ENCODE measurements at places on chromosomes 4 and X. TPM values are rescaled to one million over a fixed set of nuclear protein-coding genes. Genes with fewer than 3 reads are reported as not detected.
A peak's percentile ranks its signal among the peaks of the same experiment; 100 is the strongest.

CSAG2 gene
- total RNA-seq, result not detected

S100G gene
- total RNA-seq, result not detected

NPY2R gene
- total RNA-seq, result 3.3 TPM

MAGEB17 gene
- 4.1 TPM for total RNA-seq

BMX gene
- total RNA-seq, result 0.55 TPM

ARMCX6 gene
- total RNA-seq, result 28.4 TPM

NUP62CL gene
- 34.4 TPM for total RNA-seq

QDPR gene
- 20.7 TPM for total RNA-seq

SULT1E1 gene
- total RNA-seq, result not detected

CD99 gene
- total RNA-seq, result 733 TPM

FGD1 gene
- total RNA-seq, result 6.3 TPM

CSAG3 gene
- 6.0 TPM for total RNA-seq

BST1 gene
- total RNA-seq, result 1.6 TPM

DNA sequence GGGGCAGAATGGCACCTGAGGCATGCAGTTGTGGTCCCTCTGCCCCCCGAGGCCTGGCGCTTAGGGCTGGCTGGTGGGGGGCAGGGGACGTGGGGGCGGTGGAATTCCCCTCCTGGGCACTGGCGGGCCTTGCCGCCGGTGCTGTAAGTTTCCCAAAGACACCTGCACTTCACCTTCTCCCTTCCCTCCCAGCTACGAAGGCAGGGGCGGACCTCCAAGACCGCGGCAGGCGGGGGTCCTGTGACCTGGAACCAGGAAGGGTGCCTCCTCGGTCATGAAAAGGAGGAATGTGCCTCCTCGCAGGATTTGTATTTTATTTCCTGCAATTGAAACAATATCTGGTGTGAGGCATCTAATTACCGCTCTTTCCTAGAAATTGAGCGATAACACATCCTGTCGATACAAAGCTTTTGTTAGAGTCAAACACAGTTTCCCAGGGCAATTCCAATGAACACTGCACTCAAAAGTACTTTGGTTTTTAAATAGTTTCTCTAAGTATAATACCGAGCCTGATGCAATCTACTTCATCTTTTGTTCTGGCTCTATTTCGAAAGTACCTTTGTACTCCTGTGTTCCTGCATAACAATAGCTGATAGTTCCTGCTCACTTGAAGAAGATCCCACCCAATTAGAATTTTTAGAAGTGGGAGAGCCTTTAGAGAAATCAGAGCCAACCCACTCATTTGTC, 12.3 kb upstream of the ADRA2C start:
- no peaks in the 10 kb centered on the region for H3K27me3 ChIP-seq
- H3K4me1 ChIP-seq, result no peaks in the 10 kb centered on the region
- no peak overlapping the region for H3K4me3 ChIP-seq
- no peaks in the 10 kb centered on the region for H3K36me3 ChIP-seq
- DNase-seq, result no peak
- H3K27ac ChIP-seq, result no peak overlapping the region

- no peak overlapping the region for H3K27ac ChIP-seq
- H3K27me3 ChIP-seq, result no peaks in the 10 kb centered on the region
- no peak overlapping the region for H3K4me3 ChIP-seq
- H3K4me1 ChIP-seq, result no peaks in the 10 kb centered on the region
These were observed 752.9 kb downstream of the TRAM1L1 start for GRCh38 chr4:116332508-116332907.

- no peaks in the 10 kb centered on the region for H3K27me3 ChIP-seq
- H3K4me3 ChIP-seq, result no peak overlapping the region
- H3K36me3 ChIP-seq, result no peaks in the 10 kb centered on the region
- H3K27ac ChIP-seq, result no peak overlapping the region
- no peaks in the 10 kb centered on the region for H3K4me1 ChIP-seq
- no peak for DNase-seq
These were observed 423.6 kb downstream of the ANKRD50 start for GRCh38 chr4:124288706-124289486.

GRCh38 chrX:98459669-98460068, 1576.0 kb downstream of the RPA4 start:
- H3K36me3 ChIP-seq, result no peaks in the 10 kb centered on the region
- H3K4me1 ChIP-seq, result no peaks in the 10 kb centered on the region
- H3K27ac ChIP-seq, result no peak overlapping the region
- no peak for DNase-seq

GRCh38 chrX:125203737-125204578, 115.7 kb upstream of the TEX13C start:
- peak; percentile 23 for DNase-seq
- no peak overlapping the region for H3K27ac ChIP-seq
- H3K4me1 ChIP-seq, result no peaks in the 10 kb centered on the region
- no peaks in the 10 kb centered on the region for H3K36me3 ChIP-seq
- H3K27me3 ChIP-seq, result no peaks in the 10 kb centered on the region

- H3K27me3 ChIP-seq, result no peaks in the 10 kb centered on the region
- H3K36me3 ChIP-seq, result no peaks in the 10 kb centered on the region
- no peak overlapping the region for H3K4me3 ChIP-seq
- no peak for DNase-seq
- H3K27ac ChIP-seq, result no peak overlapping the region
These were observed 38.7 kb upstream of the INTS6L start for GRCh38 chrX:135481696-135482179.

DNA sequence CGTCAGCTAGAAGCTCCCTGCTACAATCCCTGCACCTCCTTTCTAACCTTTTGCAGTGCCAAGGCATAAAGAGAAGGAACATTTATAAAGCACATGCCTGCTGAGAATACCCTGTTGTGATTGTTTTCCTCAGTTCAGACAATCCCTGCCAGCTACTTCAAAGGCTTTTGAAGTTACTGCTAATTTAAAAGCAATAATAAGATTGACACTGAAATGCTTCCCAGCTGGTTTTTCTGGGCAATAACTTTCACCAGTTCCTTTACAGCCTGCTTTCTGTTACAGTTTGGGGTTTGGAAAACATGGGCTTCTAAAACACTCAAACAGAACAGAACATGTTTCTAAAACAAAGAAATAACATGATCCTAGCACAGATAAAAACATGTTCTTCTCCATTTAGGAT, 232.3 kb upstream of the CPEB2 start:
- no peak overlapping the region for H3K4me3 ChIP-seq
- no peaks in the 10 kb centered on the region for H3K4me1 ChIP-seq
- no peak overlapping the region for H3K27ac ChIP-seq
- H3K27me3 ChIP-seq, result no peaks in the 10 kb centered on the region
- no peak for DNase-seq

- H3K27ac ChIP-seq, result peak overlapping the region; percentile 63
- H3K4me1 ChIP-seq, result no peaks in the 10 kb centered on the region
- no peaks in the 10 kb centered on the region for H3K36me3 ChIP-seq
- no peaks in the 10 kb centered on the region for H3K27me3 ChIP-seq
- H3K4me3 ChIP-seq, result peak overlapping the region; percentile 63
- DNase-seq, result peak; percentile 18
These were observed 721 bp upstream of the MAOA start for GRCh38 chrX:43655151-43656004.

DNA sequence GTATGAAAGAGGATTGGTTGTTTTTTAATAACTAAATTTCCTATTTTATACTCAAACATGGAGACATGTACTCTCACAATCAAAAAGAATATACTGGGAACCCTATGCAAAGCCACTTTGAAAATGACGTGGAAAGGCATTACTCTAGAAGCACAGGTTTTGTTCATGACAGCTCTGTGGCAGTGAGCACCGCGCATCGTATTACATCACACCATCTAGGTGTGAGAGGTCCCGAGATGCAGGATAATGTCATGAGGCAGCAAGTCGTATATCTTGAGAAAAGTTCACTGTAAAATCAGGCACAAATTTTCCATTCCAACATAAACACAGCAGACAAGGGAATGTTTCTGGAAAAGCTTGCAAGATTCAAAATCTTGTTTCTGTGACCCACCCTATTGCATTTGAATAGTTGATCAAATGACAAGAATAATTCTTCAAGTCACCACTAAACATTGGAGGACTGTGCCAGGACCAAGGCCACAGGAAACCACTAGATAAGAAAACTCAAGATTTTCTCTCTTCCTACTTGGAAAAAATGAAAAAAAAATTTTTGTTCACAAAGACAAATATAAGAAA, 127.6 kb downstream of the LDB2 start:
- no peak for DNase-seq
- H3K27me3 ChIP-seq, result no peaks in the 10 kb centered on the region
- no peaks in the 10 kb centered on the region for H3K36me3 ChIP-seq
- H3K27ac ChIP-seq, result no peak overlapping the region
- no peak overlapping the region for H3K4me3 ChIP-seq
- no peaks in the 10 kb centered on the region for H3K4me1 ChIP-seq

GRCh38 chr4:83993774-83994173, 457.9 kb downstream of the GPAT3 start:
- DNase-seq, result no peak
- H3K27ac ChIP-seq, result no peak overlapping the region
- H3K4me3 ChIP-seq, result no peak overlapping the region
- no peaks in the 10 kb centered on the region for H3K27me3 ChIP-seq

DNA sequence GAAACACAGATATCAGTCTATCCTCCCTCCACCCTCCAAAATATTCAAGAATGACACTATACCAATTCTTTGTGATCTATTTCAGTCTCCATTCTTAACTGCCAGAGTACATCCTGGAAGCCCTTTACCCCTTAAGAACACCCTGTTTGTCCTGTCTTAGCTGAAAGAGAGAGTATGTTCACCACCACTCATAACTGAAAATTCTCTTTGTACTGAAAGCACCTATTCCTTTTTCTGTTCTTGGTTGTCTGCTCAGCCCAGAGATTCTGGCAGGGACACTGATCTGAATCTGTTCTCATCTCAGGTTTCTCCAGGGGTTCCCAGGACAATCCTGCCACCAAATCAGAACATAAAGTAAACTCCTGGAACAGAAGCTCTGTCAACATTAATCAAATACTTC, 25.4 kb upstream of the EREG start:
- H3K4me1 ChIP-seq, result no peaks in the 10 kb centered on the region
- no peak overlapping the region for H3K27ac ChIP-seq
- H3K27me3 ChIP-seq, result no peaks in the 10 kb centered on the region
- no peak for DNase-seq

GRCh38 chrX:16431266-16431665, 218.7 kb upstream of the S100G start:
- no peak overlapping the region for H3K4me3 ChIP-seq
- H3K4me1 ChIP-seq, result no peaks in the 10 kb centered on the region
- no peaks in the 10 kb centered on the region for H3K36me3 ChIP-seq
- no peak overlapping the region for H3K27ac ChIP-seq
- H3K27me3 ChIP-seq, result no peaks in the 10 kb centered on the region

GRCh38 chrX:534804-535203, 95.8 kb upstream of the SHOX start:
- H3K27ac ChIP-seq, result no peak overlapping the region
- no peak overlapping the region for H3K4me3 ChIP-seq
- no peaks in the 10 kb centered on the region for H3K4me1 ChIP-seq
- DNase-seq, result no peak

GRCh38 chr4:170423137-170423536, 333.4 kb upstream of the AADAT start:
- no peak for DNase-seq
- H3K27ac ChIP-seq, result no peak overlapping the region
- no peaks in the 10 kb centered on the region for H3K4me1 ChIP-seq

- no peak overlapping the region for H3K27ac ChIP-seq
- no peaks in the 10 kb centered on the region for H3K27me3 ChIP-seq
These were observed 632.4 kb upstream of the ZFP42 start for GRCh38 chr4:187362937-187363857.

- H3K27me3 ChIP-seq, result no peaks in the 10 kb centered on the region
- DNase-seq, result no peak
- no peaks in the 10 kb centered on the region for H3K36me3 ChIP-seq
- no peak overlapping the region for H3K27ac ChIP-seq
- no peaks in the 10 kb centered on the region for H3K4me1 ChIP-seq
These were observed 34.0 kb downstream of the NAF1 start for GRCh38 chr4:163132469-163133218.

DNA sequence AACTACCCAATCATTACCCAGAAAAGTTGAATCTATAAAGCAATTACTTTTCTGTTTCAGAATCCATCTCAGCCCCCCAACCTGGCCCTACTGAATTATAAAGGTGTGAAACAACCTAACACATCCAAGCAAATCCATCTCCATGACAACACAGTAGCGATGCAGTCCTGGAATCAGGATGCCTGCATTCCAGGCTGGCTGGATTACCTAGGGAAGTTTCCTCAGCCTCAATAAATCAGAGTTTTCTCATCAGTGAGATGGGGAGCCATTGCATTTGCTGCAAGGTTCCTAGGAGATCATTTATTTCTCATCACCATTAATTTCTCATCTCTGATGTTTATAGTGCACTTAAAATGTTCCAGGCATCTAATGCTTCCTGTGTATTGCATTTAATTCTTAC, 46.0 kb downstream of the LNX1 start:
- H3K36me3 ChIP-seq, result no peaks in the 10 kb centered on the region
- H3K27ac ChIP-seq, result no peak overlapping the region
- DNase-seq, result no peak
- peaks cover 13% of the 10 kb centered on the region for H3K4me1 ChIP-seq
- H3K27me3 ChIP-seq, result no peaks in the 10 kb centered on the region

DNA sequence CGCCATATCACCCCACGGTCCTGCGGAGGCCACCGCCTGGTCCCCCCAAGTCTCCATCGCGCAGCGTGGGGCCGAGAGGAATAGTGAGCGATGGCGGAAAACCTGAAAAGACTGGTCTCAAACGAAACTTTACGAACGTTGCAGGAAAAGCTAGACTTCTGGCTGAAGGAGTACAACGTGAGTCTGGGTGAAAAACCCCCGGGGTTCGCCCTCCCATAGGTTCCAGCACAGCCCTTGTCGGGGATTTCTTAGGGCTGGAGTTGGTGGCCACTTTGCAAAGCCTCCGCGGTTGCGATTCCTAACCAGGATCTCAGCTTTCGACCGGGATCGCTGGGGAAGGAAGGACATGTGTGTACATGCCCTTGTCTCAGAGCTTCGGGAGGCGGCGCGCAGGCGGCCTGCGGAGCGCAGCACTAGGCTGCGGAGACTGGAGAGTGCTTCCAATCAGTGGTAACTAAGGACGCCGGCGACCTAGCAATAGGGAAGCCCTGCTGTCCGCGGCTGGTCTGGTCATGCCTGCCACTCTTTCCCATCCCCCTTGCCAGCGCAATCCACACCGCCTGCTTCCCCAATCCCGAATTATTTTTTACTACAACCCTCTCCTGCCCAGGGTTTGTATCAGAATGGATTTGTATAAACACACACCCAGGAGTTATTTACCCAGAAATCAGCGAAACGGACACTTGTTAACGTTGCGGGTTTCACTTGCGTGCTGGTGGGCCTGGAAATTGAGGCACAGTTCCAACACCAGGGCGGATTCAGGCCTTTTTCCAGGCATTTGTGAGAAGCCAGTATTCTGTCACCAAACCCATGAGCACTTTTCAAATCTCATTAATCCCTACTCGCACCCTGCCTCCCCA, 741 bp downstream of the SPATA18 start:
- peak overlapping the region; percentile 58 for H3K4me3 ChIP-seq
- H3K36me3 ChIP-seq, result no peaks in the 10 kb centered on the region
- peak; percentile 89 for DNase-seq
- no peaks in the 10 kb centered on the region for H3K4me1 ChIP-seq
